ENCODE measurements at places on chromosomes 1 and 21.

DNA sequence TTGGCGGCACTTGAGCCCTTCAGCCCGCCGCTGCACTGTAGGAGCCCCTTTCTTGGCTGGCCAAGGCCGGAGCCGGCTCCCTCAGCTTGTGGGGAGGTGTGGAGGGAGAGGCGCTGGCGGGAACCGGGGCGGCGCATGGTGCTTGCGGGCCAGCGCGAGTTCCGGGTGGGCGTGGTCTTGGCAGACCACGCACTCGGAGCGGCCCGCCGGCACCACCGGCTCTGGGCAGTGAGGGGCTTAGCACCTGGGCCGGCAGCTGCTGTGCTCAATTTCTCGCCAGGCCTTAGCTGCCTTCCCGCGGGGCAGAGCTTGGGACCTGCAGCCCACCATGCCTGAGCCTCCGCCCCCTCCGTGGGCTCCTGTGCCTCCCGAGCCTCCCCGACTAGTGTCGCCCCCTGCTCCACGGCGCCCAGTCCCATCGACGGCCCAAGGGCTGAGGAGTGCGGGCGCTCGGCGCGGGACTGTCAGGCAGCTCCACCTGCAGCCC lies 673.7 kb upstream of the BRINP3 start:
- DNase-seq = no peak

GRCh38 chr1:200558866-200559459 lies 61.6 kb downstream of the KIF14 start:
- no peak for DNase-seq

DNA sequence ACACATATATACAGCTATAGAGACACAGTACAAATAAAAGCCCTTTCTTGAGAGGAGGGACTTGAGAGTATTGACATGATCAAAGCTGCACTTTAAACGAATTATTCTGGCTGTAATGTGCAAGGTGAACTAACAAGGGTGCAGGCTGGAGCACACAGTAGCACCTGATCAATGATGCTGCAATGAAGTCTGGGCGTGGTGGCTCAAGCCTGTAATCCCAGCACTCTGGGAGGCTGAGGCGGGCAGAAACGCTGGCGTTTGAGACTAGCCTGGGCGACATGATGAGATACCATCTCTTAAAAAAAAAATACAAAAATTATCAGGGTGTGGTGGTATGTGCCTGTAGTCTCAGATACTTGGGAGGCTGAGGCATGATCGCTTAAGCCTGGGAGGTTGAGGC lies 14.1 kb upstream of the CTH start:
- DNase-seq = no peak

DNA sequence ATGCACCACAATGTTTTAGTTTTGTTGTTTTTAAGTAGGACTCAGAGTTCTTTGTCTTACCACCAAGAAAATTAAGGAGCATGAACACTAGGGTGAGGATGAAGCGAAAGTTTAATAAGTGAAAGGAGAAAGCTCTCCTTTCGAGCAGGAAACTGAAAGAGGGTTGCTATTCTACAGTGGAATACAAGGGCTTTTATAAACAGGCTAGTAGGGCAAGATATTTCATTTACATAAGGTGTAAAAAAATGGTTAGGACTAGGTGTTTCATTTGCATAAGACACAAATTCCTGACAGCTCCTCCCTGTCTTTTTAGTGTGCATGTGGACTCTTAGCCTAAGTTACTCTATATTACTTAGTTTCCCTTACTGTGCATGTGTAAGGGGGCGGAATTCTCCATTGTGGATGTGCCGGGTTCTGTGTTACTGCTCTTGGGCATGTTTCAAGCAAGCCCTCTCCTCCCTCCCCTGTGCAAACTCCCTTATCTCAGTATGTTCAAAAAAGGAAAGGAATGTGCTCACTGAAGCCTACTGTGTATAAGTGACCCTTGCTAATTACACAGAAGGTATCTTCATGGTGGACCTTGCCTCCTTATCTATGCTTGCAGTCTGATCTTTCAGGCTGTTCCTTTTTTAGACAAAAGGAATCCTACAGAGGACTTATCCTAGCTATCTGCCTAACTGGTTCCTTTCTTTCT lies 7.3 kb downstream of the TSHB start:
- DNase-seq = no peak

GRCh38 chr1:172980456-172980855 lies 70.3 kb downstream of the TNFSF18 start:
- DNase-seq = no peak

DNA sequence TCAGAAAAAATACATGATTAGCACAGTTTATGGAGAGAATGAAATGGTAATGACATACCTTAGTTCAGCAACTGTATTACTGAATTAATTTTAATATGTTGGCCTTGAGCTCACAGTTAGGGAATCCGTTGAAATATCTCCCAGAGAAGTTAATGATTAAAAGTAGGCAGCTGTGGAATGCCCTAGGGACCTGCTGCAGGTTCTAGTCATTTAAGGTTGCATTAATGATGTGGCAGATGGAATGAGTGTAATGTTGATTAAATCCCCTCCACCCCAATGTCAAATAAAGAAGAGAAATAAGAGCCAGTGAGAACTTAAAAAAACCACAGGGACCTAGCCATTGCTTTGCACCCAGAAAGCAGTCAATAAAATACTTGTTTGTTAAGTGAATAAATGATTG lies 40.3 kb upstream of the TRIM45 start:
- DNase-seq = no peak

All from activated CD8-positive, alpha-beta memory T cell treated with anti-CD3 and anti-CD28 coated beads for 48 hours (primary cell).